ENCODE measurements at places on chromosomes 11 and 22.

GRCh38 chr22:43236411-43237166 lies 49.7 kb upstream of the TTLL12 start:
- DNase-seq = no peak
- no peaks in the 10 kb centered on the region for H3K36me3 ChIP-seq
- H3K4me3 ChIP-seq = no peak overlapping the region
- H3K4me1 ChIP-seq = no peaks in the 10 kb centered on the region

DNA sequence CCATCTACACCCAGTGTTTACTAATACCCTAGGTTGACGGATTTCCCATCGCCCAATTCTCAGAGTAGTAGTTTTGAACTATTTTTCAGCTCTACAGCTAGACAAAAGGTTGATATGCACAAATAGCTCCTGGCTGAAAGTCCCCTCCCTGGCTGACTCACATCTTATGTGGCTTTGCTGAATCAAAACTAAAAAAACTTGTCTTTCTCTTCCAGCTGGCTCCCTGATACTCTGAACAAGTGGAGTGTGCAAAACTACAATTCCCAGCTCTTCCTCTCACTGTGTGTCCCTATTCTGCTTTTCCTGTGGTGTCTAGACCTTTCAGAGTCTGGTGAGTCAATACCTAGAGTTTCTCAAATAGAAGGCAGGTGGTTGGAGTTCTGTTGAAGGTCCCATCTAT lies 12.7 kb upstream of the LARGE1 start:
- no peaks in the 10 kb centered on the region for H3K36me3 ChIP-seq
- no peak for DNase-seq
- no peak overlapping the region for H3K4me3 ChIP-seq

DNA sequence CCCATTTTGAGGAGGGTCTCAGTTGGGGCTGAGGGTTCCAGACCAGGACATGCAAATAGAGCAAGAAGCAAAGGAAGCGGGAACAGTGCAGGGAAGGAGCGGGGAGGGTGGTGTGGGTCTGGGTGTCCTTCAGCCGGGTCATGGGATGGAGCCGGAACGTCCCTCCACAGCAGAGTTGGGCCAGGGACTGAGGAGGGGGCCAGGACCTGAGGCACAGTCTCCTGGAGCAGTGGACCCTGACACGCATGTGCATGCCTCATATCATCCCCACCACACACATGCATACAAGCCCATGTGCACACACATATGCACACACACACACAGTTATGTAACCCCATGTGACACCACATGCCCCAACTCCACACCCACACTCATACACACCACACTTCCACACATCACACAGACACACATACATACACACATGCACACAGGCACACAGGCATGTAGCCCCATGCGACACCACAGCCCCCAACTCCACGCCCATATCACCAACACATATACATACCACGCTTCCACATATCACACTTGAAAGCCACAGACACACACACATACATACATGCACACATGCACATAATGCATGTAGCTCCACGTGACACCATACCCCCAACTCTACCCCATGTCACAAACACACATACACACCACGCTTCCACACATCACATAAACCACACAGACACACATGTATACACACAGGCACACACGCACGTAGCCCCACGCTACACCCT lies 1026.6 kb downstream of the BRD1 start:
- no peaks in the 10 kb centered on the region for H3K27me3 ChIP-seq
- no peaks in the 10 kb centered on the region for H3K4me1 ChIP-seq
- DNase-seq = no peak
- no peak overlapping the region for H3K27ac ChIP-seq
- H3K36me3 ChIP-seq = no peaks in the 10 kb centered on the region

- H3K4me1 ChIP-seq = peaks cover 8% of the 10 kb centered on the region
- no peak overlapping the region for H3K27ac ChIP-seq
- H3K4me3 ChIP-seq = no peak overlapping the region
- H3K36me3 ChIP-seq = no peaks in the 10 kb centered on the region
Observed at GRCh38 chr22:50485221-50486131, 1.2 kb upstream of the MIOX start.

- peaks cover 75% of the 10 kb centered on the region for H3K36me3 ChIP-seq
- no peak overlapping the region for H3K4me3 ChIP-seq
- H3K4me1 ChIP-seq = peaks cover 21% of the 10 kb centered on the region
- DNase-seq = no peak
- no peak overlapping the region for H3K27ac ChIP-seq
Observed at GRCh38 chr22:24325105-24325757, 54.6 kb downstream of the SPECC1L start.

GRCh38 chr11:78061088-78061920 lies 2.4 kb upstream of the THRSP start:
- H3K36me3 ChIP-seq = peaks cover 2% of the 10 kb centered on the region
- no peaks in the 10 kb centered on the region for H3K4me1 ChIP-seq
- H3K27me3 ChIP-seq = no peaks in the 10 kb centered on the region
- no peak overlapping the region for H3K27ac ChIP-seq

DNA sequence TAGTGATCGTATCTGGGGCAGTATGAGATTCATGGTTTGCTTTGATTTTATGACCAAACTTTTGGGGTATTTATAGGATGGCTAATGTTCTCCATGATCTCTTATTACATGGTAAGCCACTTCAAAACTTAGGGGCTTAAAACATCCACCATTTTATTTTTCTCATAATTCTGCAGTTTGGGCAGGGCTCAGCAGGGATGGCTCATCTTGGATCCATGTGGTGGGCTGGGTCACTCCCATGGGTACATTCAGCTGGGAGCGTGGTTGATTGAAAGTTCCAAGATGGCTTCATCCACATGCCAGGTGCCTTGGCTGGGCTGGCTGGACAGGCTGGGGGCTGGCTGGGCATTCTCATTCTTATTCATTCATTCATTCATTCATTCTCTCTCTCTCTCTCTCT lies 30.5 kb upstream of the FGF19 start:
- H3K4me1 ChIP-seq = no peaks in the 10 kb centered on the region
- no peak overlapping the region for H3K4me3 ChIP-seq
- no peaks in the 10 kb centered on the region for H3K36me3 ChIP-seq
